B cell (primary cell): ENCODE measurements at places on chromosomes 13 and 19.
A peak's percentile ranks its signal among the peaks of the same experiment; 100 is the strongest.

DNA sequence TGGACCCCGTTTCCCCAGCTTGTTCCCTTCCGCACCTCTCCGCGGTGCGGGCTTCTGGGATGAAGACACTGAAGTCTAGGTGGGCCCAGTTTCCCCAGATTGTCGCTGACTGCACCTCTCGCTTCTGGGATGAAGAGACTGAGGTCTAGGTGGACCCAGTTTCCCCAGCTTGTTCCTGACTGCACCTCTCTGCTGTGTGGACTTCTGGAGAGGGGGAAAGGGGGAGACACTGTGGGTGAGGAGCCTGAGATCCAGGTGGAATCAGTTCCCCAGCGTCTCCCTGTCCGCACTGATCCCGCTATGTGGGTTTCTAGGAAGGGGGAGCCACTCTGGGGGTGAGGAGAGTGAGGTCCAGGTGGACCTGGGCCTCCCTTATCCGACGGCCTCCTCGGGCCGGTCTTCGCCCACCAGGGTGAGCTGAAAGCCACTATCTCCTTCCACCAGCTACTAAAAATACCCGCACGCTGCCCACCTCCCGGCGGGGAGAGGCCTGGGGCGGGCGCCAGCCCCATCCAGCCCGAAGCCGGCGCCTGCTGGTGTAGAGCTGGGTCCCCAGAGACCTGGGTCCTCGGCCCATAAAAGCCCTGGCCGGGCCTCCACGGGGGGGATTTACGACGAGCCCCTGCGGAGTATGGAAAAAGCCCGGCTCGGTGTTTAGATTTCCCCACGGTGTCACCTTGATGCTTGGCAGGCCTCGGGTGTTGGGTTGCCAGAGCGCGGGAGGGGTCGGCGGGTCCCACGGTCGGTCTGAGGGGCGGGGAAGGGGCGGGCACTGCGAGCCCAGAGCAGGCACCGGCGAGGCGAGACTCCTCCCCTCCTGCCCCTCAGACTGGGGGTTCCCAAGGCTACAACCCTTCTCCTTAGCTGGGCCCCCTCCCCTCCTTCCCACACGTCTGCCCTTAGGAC is 10.6 kb downstream of the FUT6 start:
- peak; percentile 47 for DNase-seq

DNA sequence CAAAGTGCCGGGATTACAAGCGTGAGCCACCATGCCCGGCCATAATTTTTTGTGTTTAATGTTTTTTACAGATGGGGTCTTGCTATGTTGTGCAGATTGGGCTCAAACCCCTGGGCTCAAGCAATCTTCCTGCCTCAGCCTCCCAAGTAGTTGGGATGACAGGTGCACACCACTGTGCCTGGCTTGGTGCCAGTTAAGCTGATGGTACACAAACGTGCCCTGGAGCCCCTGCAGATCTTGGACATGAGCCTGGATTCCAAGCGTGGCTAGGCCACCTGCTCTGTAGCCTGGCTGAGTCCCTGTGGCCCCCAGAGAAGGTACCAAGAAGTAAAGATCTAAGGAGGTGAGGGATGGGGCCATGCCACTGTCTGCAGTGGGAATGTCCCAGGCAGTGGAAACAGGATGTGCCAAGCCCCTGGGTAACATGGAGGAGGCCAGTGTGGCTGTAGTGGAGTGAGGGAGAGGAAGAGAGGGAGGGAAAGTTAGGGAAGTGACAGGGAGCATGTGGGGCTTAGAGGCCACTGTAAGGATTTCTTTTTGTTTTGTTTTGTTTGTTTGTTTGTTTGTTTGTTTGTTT is 7.0 kb downstream of the PRODH2 start:
- DNase-seq: no peak

- no peak for DNase-seq
Observed at GRCh38 chr13:105406551-105406950, 1128.9 kb downstream of the EFNB2 start.

GRCh38 chr19:43286786-43287185 is 17.5 kb upstream of the PSG9 start:
- DNase-seq: no peak

- DNase-seq: no peak
Observed at GRCh38 chr19:813219-814151, 8.3 kb downstream of the PLPPR3 start.

GRCh38 chr13:79037197-79037596 is 368.9 kb downstream of the RBM26 start:
- DNase-seq: no peak

DNA sequence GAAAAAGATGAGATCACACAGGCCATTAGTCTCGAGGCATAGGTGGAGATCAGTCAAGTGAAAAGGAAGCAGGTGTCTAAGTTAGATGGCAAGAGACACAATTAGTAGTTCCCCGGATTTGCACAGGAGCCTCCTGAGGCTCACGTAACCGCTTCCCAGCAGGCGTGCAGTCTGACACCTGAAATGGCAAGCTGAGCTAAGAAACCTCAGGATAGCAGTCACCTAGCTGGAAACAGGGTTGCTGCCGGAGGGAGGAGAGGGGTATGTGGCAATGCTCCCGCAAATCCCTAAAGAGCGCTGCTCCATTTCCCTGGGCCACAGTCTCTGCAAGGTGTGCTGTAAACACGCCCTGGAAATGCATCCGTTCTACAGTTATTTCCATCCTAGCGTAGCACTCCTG is 1151.0 kb downstream of the DIAPH3 start:
- DNase-seq: no peak

GRCh38 chr19:29477831-29478577 is 47.8 kb upstream of the VSTM2B start:
- no peak for DNase-seq

- DNase-seq: no peak
Observed at GRCh38 chr19:20969498-20969897, 46.4 kb downstream of the ZNF85 start.

DNA sequence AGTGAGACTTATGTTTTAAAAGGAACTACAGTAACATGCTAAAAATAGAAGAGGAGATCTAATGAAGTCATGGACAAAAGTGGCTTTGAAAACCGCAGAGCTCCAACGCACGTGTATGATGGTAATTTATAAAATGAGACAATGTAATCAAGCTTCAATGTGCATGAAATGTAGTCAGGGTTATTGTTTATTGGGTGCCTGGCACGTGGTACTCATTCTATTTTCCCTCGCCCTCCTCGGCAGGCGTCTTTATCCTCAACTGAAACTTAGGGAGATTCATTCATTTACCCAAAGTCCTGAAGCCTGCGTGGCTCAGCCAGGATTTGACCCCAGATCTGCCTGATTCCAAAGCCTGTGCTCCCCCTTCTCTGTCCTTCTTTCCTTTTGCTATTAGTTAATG is 79.8 kb downstream of the CHST8 start:
- DNase-seq: no peak

GRCh38 chr19:53894707-53895106 is 12.7 kb downstream of the PRKCG start:
- DNase-seq: no peak

DNA sequence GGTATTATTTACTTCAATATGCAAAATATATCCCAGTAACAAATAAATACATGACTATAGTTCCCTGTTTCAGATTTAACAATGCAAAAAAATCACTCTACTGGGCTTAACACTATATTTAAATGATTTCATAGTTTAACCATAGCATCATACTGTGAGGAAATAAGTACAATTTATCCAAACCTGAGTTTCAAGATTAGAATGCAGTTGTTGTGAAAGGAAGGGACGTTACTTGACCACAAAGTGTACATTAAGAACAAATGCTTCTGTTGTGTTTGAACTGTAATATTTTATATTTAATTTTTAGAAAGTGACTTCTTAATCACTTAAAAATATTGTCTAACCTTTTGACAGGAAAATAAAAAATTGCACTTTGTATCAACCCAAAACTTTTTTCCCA is 1747.9 kb upstream of the SPRY2 start:
- no peak for DNase-seq

DNA sequence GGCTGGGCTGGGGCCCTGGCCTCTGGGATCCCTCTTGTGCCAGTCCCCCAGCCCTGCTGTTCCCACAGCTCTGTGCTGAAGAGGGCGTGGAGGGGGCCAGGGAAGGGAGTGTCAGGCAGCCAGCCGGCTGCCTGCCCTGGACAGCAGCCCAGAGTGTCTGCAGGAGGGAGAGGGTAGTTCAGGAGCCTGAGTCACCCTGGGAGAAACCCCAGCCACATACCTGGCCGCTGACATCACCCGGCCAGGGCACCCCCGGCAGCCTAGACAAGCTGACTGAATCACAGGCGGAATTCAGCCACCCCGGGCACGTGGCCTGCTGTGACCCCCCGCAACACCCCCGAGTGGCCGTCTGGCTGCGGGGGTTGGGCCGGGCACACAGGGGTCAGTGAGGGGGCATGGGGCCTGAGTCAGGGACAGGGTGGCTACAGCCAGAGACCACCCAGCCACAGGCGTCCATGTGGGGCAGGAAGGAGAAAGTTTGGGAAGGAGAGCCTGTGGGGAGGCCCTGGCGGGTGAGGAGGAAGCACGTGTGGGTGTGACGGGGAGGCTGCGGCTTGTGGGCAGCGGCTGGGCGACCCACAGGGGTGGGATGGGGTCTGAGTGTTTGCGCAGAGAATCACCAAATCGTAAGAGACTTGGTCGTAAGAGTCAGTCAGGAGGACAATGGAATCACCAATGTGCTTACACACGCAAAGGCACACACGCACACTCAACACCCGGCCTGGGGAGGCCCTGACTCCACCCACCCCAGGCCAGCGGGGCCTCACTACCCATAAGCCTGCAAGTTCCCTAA is 11.9 kb upstream of the FOSB start:
- peak; percentile 90 for DNase-seq
